ENCODE measurements at places on chromosomes 2 and 18. TPM values are rescaled to one million over a fixed set of nuclear protein-coding genes. Genes with fewer than 3 reads are reported as not detected.
A peak's percentile ranks its signal among the peaks of the same experiment; 100 is the strongest.

DNA sequence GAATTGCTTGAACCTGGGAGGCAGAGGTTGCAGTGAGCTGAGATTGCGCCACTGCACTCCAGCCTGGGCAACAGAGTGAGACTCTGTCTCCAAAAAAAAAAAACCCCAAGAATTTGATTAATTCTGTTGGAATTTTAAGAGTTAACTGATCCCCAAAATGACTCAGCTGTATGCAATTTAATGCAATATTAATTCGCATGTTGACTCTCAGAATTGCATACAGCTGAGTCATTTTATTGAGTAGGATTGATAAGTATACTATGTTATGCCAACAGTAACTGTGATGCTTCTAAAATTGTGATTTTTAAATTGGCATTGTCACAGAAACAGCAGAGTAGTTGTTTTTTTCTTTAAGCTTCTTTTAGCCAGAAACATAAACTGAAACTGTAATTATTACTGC lies 19.6 kb downstream of the MSH2 start:
- DNase-seq, result no peak

DNA sequence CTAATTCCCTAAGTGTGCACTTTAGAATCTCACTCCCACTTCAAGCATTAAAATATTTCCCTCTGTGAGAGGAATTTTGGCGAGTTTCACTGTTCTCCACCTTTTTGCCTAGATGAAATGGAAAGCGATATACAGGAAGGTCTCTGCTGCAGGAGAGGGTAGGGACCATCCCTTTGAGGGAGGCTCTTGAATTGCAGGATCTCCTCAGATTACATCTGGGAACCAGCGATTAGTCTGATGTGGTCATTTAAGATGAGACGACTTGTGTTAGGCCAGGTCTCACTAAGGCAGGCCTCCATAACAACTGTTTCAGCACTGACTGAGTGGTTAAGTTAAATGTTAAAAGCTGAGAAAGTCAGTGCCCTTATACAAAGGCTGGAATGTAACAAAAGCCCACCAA lies 74.6 kb downstream of the ARL6IP6 start:
- DNase-seq, result no peak

GRCh38 chr2:109318150-109318948 lies 189.3 kb downstream of the SH3RF3 start:
- DNase-seq, result peak; percentile 55

The SERPINB2 gene
- polyA plus RNA-seq, result not detected

- no peak for DNase-seq
These were observed 243.4 kb upstream of the ID2 start for GRCh38 chr2:8438476-8438875.

DNA sequence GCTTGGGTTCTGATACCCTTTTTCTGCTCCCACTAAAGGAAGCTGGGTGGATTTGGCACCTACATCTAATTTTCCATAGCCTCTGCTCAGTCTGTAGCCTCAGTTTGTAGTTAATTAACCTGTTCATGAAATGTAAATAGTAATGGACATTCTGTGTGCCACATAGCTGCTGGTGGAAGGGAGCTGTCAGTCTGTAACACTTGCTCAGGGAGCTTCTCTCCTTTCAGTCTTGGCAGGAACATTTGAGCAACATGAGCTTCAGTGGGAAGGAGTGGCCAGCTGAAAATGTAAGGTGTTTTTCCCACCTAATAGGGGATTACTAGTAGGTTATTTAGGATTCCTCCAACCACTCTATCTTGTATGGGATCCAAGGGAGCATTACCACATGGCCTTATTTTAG lies 203.4 kb downstream of the ASXL3 start:
- DNase-seq, result no peak

The ATOH8 gene
- polyA plus RNA-seq, result 14.4 TPM

DNA sequence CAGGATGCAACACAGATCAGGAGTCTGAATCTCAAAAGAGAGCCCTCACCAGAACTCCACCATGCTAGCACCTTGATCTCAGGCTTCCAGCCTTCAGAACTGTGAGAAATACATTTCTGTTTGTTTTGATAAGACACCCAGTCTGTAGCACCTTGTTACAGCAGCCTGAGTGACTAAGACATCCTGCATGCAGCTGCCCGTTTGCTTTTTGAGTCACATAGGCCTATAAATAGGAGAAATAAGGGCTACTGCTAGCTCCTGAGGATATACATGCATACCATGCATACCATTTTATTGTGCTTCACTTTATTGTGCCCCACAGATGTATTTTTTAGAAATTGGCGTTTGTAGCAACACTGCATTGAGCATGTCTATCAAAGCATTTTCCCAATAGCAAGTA lies 337.8 kb downstream of the CDH2 start:
- DNase-seq, result no peak

- no peak for DNase-seq
These were observed 37.6 kb downstream of the EIF5B start for GRCh38 chr2:99374747-99375146.

The RAB17 gene
- polyA plus RNA-seq, result 1.7 TPM

DNA sequence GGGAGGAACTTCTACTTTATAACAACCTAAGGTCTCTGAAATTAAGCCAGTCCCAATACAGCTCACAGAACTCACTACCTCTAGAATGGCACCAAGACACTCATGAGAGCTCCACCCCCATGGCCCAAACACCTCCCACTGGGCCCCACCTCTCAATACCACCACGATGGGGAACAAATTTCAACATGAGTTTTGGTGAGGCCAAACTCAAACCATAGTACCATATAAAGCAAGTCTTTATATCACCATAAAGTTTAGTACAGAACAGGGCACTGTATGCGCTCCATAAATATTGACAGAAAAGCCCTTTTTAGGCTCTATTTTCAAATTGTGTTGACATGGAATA lies 3.3 kb downstream of the AFG3L2 start:
- DNase-seq, result no peak

GRCh38 chr2:75289771-75290170 lies 90.5 kb upstream of the TACR1 start:
- no peak for DNase-seq

GRCh38 chr18:1392865-1393734 lies 488.4 kb downstream of the ADCYAP1 start:
- DNase-seq, result no peak

The PTH2R gene
- polyA plus RNA-seq, result 41.3 TPM

DNA sequence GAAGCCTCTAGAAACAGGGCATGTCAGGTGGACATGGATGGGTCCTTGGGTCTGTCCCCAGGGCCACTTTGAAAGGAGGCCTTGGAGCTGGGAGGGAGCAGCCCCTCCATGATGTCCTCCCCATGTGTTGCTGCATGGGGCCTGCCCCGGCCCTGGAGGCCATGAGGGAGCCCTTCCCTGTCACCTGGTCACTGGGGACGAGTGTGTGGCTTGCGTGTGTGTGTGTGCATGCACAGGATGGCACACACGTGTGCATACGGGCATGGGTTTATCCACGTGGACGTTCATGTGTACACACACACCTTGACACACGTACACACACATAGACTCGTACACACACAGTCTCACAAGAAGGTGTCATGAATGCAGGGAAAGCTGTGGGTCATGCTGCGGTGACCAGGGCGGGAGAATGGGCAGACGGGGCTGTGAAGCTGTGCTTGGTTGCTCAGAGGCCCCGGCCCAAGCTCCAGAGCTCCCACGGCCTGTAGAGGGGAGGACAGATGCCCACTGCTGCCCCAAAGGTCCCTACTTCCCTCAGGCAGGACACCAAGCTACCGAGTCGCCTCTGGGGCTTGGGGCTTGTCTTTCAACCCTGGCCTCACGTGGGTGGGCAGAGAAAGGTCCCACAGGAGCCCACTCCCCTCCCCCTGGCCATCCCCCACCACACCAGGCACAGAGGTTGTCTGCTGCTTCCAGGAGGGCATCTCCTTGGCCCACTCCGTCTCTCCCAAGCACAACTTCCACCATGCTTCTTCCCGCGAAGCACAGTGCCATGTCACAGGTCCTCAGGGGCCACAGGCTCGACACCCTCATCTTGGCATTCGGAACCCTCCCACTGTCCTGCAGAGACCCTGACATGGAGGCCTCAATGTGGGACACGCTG lies 42.3 kb upstream of the GPC1 start:
- no peak for DNase-seq

DNA sequence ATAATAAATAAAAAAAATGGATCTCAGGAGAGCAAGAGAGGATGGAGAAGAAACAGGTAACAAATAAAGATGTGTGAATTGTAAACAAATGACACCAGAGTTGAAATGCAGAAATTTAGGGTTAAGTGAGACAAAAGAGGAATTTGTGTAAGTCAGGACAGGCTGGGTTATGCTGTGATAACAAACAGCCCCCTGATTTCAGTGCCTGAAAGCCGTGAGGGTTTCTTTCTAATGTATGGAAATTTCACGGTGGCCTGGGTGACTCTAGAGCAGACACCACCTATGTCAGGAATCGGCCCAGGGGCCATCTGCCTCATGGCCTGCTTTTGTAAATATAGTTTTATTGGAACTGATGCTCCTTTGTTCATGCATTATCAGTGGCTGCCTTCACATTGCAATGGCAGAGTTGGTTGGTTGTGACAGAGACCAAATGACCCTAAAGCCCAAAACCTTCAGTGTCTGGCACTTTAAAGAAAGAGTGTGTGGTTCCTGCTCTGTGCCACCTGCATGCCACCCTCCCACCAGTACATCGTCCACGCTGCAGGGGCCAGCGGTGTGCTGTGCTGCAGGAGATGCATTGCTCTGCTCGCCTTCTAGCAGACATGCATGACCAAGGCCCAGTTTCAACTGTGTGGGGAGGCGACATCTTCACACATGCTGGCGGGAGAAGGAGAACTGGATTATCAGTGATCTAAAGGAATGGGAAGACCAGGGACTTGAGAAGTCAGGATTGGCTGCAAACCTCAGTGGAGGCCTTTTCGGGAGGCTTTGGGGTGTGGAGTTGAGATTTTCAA lies 221.2 kb upstream of the APCDD1 start:
- no peak for DNase-seq

The CROCC2 gene
- polyA plus RNA-seq, result 0.06 TPM

DNA sequence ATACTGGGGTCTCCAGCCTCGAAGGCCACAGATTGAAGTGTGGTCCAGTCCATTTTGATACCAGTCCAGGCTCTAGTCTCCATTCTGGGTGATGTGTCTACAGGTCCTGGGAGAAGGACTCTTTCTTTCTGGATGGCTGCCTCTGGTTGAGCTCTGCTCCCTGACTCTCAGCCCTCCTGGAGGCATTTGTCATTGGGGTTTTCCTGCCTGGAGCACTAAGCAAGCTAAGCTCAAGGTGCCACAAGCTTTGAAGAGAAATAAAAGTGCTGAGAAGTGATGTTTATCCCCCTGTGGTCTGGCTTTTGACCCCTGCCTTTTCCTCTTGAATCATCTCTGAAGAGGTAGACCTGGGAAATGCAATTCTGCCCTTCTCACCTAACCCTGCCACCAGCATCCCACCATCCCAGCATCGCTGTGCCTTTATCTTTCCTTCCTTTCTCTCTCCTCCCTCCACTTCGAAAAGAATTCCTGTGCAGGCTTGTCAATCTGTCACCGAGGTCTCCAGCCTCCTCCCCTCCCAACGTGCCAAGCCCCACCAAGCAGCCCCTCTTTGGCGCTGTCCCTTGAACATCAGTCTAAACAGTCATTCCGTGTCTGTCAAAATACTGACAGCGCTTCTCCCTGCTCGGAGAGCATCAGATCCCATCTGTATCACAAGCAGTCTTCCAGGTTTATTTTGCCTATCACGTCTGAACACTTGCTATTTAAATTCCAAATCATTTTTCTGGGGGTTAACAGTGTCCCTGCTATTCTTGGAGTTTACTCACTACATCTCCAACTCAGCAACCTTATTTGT lies 334.6 kb upstream of the SLC14A2 start:
- no peak for DNase-seq

DNA sequence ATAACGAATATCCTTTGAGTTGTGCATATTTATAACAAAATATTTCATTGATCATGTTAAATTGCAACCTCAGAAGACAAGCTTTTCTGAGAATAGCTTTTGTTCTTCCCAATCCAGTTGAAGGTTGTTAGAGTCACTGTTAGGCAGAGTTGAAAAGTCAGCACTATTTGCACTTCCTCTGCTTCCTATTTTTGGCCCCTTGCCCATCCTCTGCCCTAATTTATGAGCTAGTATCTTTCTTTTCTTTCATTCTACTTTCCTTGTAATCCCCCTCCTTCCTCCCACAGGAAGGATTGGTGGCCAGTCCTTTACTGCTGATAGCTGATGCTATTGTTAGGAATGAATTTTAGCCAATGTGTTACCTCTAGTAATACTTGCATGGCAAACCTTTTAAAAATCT lies 4.9 kb downstream of the RALB start:
- DNase-seq, result no peak

DNA sequence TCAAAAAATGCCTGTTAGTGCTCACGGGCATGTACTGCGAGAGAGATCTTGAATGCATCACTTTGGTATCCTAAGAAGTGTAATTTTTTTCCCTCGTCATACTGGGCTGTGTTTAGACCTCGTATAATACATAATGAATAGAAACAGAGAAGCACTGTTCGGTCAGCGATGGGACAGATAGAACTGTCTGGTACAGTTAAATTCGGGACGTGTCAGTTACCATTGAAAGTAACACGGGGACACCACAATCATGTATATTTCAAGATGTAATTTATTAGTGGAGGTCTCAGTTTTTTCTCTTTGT lies 1.8 kb downstream of the PKP4 start:
- no peak for DNase-seq

DNA sequence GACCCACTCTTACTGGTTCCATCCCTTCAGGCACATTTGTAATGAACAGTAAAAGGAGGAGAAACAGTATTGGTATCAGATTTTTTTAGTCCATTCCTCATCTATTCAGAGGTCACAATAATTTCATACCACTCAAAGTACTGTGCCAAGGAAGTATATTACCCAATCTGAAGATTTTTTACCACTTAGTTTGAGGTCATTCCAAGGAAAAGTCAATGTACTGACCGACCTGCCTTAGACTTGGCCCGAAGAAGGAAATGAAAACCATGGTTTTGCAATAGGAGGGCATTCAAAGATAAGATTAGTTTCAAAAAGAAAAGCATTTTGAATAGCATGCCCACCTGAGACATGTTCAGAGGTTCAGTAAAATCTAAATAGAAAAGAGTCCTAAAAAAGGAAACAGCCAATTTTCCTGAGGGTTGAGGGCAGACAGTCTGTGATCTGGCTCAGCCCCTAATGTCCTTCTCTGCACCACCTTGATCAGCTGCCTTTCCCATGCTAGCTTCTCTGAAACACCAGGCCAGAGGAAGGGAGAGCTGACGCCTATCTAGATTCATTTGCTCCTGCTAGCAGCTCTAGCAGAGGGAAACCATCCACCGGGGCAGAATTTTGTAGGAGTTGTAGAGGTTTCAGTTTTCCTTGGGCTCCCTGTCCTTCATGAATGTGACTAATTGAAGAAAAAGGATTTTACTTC lies 107.3 kb upstream of the FZD5 start:
- no peak for DNase-seq

DNA sequence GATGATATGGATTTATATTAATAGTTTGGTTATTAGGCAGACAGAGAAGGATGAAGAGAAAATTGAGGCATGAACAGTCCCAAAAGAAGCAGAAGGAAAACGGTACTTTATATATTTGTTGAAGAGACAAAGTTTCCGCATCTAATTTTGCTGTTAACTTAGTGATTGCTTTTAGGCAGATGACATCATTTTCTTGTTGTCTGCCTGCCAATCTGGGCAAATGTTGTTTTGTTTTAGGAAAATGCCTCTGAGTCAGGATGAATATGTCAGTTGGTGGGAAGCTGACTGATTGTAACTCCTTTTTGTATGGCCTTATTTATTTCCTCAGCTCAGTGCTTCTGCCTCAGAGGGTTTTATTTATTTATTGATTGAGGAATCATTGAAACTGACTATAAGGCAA lies 52.5 kb upstream of the CAVIN2 start:
- no peak for DNase-seq

The KIDINS220 gene
- 93.4 TPM for polyA plus RNA-seq

GRCh38 chr2:102269200-102269524 lies 42.2 kb upstream of the IL1RL1 start:
- DNase-seq, result no peak

The RND3 gene
- 47.3 TPM for polyA plus RNA-seq

All from left renal pelvis (tissue), 4 donors.